ENCODE measurements at places on chromosomes 6 and 20. TPM values are rescaled to one million over a fixed set of nuclear protein-coding genes. Genes with fewer than 3 reads are reported as not detected.

- DNase-seq, result no peak
Measured at GRCh38 chr6:168960551-168961263, 292.9 kb downstream of the THBS2 start.

DNA sequence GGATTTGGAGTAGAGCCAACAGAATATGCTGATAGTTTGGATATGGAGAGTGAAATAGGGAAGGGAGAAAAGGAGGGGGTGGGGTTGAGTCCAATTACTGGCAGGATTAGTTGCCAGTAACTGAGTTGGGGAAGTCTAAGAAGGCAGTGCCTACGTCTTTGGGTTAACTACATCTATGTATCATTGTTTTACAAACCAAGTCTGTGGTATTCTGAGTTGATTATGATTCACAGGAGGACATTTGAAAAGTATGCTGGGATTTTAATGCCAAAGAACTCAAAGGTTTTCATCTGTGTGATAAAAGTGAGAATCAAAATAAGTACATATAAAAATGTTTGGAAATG is 14.7 kb downstream of the DSE start:
- no peak for DNase-seq

GRCh38 chr6:54440549-54440948 is 132.3 kb downstream of the TINAG start:
- DNase-seq, result no peak

DNA sequence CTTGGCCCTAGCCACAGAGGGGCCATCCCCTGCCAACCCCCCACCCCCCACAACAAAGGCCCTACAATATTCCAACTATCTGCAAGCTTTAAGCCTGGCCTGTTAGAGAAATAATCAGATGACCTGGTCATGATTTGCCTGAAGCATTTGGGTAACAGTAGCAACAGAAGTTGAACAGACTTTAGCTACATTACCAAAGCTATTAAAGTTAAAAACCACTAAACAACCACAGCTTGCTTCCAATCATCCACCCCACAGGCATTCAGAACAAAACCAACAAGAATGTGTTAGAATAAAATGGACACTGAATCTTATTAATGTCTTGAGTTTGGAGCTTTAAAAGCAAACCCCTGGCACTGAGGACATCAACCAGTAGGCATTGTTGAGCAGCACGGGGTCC is 250.9 kb downstream of the LRFN2 start:
- no peak for DNase-seq

Gene BMP6
- 0.73 TPM for total RNA-seq
